Activated CD8-positive, alpha-beta memory T cell treated with anti-CD3 and anti-CD28 coated beads for 36 hours (primary cell): ENCODE measurements at places on chromosomes 2 and 18. TPM values are rescaled to one million over a fixed set of nuclear protein-coding genes. Genes with fewer than 3 reads are reported as not detected.

Gene GPR35
- total RNA-seq, result 13.3 TPM

Gene RAB11FIP5
- 6.0 TPM for total RNA-seq

Gene R3HDM1
- 58.7 TPM for total RNA-seq

Gene LYPD6B
- not detected for total RNA-seq

Gene QPCT
- 5.5 TPM for total RNA-seq

Gene PROKR1
- total RNA-seq, result 0.13 TPM

Gene ASAP2
- 0.08 TPM for total RNA-seq

Gene SP140
- 110 TPM for total RNA-seq

Gene GNAL
- total RNA-seq, result 0.15 TPM

Gene AOX1
- total RNA-seq, result not detected

Gene TEX44
- total RNA-seq, result not detected

Gene MAB21L4
- not detected for total RNA-seq

Gene SOCS6
- 1.2 TPM for total RNA-seq

Gene DAW1
- total RNA-seq, result not detected

Gene CNGA3
- total RNA-seq, result not detected
